ENCODE measurements at places on chromosomes 6 and 20. TPM values are rescaled to one million over a fixed set of nuclear protein-coding genes. Genes with fewer than 3 reads are reported as not detected.

TSPO2 gene
- total RNA-seq: not detected

SLC12A5 gene
- 0.07 TPM for total RNA-seq

CDH26 gene
- 0.59 TPM for total RNA-seq

ZSCAN31 gene
- total RNA-seq: 4.2 TPM
